GM12892 (cell line): ENCODE measurements at places on chromosomes 1 and 21.

DNA sequence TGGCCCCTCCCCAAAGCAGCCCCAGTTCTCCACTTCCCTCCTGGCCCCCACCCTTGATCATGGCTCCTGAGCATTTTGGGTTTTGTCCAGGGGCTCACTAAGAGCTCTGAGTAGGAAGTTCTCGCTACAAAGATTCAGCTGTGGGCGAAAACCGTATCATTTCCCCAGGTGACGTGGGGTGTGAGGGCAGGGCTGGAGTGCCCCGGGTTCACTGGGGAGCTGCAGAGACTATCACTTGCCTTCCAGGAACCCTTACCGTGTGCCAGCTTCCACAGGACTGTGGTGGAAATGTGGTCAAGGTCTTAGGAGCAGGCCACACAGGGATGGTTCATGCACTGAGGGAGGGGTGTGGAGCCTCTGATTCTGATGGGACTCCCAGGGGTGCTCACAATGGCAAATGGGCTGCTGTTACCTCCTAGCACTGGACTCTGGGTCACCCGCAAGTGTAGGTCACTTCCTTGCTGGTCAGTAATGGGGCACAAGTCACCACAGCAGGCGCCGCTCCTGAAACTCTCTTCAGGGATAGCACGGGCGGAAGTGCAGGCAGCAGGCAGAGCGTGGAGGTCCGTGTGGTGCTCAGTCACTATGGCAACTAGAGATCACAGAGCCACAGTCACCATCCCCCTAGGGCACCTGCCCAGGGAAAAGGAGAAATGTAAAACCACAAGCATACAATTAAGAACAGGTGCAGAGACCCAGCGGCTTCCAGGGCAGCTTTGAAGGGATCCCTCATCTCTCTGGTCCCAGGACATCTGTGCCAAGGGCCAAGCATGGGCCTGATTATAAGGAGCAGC, 35.4 kb downstream of the RSPH1 start:
- no peak for DNase-seq

GRCh38 chr21:45747802-45748445, 104.4 kb downstream of the PCBP3 start:
- DNase-seq: no peak

DNA sequence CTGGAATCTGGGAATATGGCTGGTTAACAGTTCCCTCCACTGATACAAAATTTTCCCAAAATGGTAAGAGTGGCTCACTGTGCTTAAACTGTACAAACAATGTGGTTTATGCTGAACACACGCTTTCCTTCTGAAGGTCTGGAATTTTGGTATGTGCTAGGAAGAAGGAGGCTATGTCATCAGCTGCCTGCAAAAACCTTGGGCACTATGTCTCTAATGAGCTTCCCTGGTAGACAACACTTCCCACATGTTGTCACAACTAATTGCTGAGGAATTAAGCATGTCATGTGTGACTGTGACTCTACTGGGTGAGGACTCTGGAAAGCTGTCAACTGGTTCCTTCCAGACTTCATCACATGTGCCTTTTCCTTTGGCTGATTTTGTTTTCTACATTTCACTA, 29.2 kb downstream of the IPP start:
- no peak for DNase-seq

DNA sequence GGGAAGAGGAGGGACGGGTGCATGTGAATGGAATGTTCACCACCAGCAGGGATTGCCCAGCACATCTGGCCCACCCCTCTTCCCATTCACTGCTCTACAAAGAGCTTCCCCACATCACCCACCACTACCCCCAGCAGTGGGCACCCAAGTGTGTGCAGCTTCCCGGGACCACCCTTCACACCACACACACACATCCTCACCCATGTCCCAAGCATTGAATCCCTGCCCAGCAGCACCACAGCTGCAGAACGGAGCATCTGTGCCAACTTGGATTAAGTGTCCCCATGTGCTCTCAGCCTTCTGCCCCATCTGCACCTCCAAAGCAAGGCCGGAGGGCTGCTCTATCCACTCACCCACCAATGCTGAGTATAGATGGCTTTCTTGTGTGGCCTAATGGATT, 141.4 kb downstream of the PSMG1 start:
- DNase-seq: no peak

DNA sequence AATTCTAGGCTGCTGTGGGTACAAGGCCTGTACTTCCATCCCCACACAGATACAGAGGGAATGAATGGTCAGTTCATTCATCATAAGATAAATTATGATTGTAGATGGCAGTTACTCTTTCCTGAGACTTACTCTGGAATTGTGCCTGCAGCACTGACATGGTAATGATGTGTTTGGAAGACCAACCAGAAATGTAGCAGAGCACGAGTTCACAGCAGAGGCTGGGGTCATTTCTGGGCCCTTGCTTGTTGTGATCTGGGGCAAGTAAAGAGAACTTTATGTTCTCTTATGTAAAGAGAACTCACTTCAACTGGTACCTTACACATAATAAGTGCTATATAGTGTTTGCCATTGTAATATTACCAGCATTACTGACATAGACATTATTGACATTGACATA, 411.9 kb downstream of the NTNG1 start:
- DNase-seq: no peak

DNA sequence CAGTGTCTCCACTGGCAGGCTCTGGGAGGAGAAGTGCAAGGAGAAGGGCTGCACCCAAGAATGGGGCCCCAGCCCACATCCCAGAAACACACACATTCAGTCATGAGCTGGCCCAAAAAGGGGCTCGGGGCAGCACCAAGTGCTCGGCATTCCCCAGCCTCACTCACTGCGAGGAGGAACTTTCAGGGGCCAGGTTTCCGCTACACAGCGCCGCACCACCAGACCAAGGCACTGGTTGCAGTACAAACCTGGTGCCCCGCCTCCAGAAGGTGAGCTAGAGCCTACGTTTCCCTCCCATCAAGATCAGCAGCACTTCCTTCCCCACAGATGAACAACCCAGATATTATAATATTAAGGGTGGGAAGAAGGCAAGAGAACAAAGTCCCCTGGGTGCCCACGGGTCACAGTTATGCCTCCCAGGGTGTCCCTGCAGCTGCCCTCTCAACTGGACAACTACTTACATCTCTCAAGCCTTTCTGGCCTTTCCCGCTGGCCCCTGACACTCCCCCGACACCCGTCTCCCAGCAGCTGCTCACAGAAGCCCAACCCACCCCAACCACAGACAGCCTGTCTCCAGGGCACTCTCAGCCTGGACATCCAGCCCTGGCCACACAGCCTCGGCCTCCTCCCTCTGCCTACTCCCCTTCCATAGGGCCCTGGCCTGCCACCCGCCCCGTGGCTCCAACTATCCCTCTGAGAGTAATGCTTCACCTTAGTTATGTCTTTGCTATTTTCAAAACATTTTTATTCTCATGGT, 3.8 kb downstream of the PBXIP1 start:
- no peak for DNase-seq

DNA sequence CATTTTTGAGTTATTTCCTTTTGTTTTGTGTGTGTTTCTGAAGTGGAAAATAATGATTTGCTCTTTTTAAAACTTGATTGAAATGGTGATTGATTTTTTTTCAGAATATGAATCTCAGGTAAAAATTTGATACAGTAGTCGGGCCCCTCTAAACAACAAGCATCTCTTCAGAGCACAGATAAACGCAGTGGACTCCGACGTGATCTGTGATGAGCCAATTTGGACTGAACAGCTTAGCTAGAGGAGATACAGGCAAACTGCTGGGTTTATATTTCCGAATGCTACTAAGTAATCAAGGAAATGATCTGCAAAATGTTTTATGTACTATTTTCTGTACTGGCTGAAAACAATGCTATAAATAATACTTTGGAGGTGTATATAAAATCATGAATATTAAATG, 705.7 kb upstream of the RGS18 start:
- DNase-seq: no peak

DNA sequence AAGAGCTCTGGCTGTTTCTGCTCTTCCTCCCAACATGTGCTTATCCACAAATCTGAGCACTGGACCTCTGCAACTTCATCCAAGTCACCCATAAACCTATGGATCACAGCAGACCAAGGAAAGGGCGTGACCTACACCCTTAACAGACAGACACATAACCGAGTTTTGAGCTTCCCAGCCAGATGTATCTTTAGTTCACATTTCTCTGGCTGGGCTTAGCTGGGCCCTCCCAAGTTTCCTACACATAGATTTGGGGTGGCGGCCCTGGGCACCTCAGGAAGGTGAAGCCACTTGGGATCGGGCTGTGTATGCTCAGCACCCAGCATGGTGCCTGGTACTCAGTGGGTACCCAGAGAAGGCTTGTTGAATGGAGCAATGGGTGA, 26.4 kb downstream of the FAAH start:
- DNase-seq: no peak

DNA sequence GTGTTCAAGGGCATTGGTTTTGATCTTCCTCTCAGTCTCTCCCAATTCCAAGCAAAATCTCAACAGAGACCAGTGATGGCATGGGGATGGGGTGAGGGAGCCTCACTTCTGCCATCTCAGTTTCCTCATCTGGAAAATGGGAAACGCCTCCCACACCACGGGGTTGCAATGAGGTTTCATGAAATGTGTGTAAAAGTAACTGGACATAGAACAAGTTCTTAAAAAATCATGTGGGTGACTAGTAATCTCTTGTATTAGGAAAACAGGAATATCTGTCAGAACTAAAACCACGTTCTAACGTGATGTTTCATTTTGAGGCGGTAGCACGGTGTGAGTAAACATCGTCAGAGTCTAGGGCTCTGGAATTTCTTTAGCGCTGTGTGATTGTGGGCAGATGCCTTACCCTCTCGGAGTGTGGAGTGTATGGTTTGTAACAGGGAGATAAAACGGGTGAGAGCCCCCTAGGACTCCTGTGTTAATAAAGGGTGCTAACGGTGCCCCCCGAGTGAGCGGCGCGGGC, 55.5 kb upstream of the DNAJC6 start:
- no peak for DNase-seq

DNA sequence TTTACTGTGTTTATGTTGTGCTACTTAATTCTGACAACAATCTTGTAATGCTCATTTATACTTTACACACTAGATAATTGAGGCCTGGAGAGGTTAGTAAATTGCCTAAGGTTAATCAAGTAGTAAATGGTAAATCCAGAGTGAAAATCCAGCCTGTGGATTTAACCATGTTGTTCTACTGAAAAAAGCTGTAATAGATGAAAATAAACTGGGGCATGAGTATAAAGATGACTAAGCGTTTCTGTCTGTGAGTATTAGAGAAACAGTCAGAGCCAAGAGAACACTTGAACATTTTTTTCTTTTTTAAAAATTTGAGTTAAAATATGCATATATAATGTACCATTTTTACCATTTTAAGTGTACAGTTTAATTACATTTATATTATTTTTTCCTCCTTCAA, 47.9 kb upstream of the LEPR start:
- no peak for DNase-seq

DNA sequence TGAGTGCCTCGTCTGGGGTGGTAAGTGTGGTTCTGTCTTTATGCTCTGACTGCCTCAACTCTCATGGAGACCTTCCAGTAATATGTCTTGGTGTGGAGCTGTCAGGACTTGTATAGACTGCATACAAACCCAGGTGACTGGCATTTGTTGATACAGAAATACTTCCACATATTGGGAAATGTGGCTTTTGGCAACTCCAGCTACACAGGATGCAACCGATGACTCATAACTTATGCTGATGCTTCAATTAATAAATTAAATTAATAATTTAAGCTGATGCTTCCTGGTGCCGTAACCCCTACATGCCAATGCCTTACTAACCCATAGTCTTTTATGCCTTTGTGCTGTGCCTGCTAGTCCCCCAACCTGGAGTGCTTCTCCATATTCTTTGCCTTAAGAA, 72.3 kb upstream of the ARTN start:
- no peak for DNase-seq

- DNase-seq: no peak
These were observed 93.0 kb downstream of the SIM2 start for GRCh38 chr21:36791695-36792470.

GRCh38 chr1:18949686-18950400, 6.6 kb downstream of the IFFO2 start:
- no peak for DNase-seq

DNA sequence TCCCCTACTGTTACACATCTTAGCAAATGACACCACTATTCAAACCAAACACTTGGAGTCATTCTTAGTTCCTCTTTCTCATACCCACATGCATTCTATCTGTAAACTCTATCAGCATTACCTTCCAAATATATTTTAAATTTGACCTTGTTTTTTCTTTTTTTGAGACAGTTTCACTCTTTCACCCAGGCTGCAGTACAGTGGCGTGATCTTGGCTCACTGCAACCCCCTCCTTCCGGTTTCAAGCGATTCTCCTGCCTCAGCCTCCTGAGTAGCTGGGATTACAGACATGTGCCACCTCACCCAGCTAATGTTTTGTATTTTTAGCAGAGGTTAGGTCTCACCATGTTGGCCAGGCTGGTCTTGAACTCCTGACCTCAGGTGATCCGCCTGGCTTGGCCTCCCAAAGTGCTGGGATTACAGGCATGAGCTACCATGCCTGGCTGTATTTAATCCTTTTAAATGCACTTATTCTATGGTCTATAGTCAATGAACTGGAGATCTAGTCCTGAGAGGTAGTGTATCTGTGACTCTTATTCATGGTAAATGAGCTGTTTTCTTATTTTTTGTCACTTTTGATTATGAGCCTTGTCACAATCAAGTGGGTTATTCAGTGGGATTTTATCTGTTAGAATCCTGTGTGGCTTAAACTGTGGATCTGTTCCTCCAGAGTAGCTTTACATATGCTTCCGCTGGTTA, 73.1 kb downstream of the GATAD2B start:
- no peak for DNase-seq

DNA sequence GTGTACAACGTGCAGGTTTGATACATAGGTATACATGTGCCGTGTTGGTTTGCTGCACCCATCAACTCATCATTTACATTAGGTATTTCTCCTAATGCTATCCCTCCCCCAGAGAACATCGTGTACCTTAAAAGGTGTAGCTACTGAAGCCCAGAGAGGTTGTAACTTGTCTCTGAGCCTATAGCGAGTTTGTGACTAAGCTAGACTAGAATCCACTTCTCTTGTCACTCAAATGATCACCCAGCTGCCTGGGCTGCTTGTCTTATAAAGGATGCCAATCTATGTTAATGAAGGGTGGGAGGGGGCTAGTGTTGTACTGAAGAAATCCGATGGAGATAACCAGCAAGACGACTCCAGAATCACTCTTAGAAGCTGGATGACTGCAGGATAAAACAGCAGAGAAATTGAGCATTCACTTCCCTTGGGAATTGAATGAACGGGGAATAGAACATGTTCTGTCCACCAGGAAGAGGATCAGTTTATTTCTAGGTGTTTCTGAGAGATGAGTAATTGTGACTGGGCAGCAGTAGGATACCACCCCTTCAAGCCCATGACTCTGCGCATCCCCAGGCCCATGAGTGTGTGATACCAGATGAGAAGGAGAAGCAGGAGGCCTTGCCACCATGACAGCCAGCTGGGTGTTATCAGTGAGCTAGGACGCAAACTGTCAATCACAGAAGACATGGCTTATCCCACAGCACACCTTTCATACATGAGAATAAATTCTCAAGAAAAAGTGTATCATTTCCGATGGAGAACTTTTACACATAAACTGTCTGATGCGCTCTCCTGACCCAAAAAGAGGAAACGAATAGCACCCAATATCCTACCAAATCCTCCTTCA, 390.4 kb downstream of the NTNG1 start:
- no peak for DNase-seq

- DNase-seq: no peak
These were observed 48.0 kb upstream of the ACOT11 start for GRCh38 chr1:54500107-54500431.

GRCh38 chr1:117607471-117607870, 1.6 kb downstream of the TENT5C start:
- DNase-seq: no peak

- DNase-seq: no peak
These were observed at the start of gene HSPB7 for GRCh38 chr1:16017461-16018303. HSPB7 (minus strand) TSS chr1:16018043; CDS start chr1:16017963, 80 bp downstream.
